ENCODE measurements at places on chromosomes 3 and 15. TPM values are rescaled to one million over a fixed set of nuclear protein-coding genes. Genes with fewer than 3 reads are reported as not detected.
A peak's percentile ranks its signal among the peaks of the same experiment; 100 is the strongest.

DNA sequence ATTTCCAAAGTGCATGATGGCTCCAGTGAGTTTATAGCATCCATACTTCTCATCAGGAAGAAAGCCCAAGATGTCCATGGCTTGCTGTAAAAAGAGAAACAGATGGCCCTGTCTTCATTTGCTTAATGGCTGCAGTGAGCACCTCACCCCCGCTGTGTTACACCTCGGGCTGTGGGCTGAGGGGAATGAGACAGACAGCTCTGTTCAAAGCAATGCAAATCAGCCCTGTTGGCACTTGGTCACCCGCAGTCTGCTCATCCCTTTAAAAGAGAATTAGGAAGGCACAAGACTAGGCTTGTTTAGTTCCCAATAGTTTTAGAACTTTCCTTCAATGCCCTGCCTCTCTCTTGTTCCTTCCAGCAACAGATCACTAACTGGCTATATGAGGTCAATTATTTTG lies 25.2 kb downstream of the MYH15 start:
- no peak for DNase-seq

DNA sequence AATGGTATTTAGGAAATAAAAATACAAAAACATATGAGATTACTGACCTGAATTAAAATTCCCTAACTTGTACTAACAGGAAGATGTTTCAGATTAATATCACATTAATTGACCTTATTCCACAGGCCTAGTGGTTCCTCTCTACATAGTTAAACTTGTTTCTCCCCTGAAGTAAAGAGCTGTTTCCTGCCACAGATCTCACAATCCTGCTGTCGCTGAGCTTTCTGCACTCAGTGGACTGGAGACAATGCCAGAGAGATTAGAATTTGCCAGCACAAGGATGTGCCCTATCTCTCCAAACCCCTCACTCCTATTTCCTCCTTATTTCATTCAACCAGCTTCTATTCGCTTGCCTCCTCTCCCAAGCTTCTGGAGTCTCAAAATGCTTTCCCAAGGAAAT lies 130.6 kb downstream of the CTNNB1 start:
- DNase-seq = no peak

DNA sequence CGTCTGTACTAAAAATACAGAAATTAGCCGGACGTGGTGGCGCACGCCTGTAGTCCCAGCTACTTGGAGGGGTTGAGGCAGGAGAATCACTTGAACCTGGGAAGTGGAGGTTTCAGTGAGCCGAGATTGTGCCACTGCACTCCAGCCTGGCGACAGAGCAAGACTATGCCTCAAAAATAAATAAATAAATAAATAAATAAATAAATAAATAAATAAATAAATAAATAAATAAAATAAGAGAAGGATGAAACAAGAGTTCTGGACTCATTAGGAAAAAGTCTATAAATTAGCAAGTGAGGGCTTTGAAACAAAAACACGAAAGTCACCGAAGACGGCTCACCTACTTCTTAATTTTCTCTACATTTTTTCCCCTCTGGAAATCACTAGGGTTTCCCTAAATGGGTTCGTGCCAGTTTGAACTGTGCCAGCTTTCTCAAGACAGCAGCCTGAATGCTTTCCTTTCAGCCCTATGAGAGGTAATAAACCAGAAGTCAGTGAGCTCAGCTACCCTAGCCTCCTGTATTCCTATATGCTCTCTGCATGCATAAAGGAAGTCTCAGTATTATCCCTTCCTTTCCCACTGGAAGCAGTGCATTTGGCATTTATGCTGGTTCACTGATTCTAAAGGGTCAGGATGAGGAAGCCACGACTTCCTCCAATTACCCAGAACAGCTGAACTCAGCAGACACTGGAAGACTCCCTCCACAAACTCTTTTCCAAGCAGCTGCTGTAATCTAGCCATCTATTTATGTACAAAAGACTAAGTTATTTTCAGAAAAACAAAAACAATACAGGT lies 266.9 kb downstream of the ZBBX start:
- no peak for DNase-seq

- DNase-seq = no peak
Measured at GRCh38 chr3:196519718-196520082, 4.6 kb upstream of the SMCO1 start.

DNA sequence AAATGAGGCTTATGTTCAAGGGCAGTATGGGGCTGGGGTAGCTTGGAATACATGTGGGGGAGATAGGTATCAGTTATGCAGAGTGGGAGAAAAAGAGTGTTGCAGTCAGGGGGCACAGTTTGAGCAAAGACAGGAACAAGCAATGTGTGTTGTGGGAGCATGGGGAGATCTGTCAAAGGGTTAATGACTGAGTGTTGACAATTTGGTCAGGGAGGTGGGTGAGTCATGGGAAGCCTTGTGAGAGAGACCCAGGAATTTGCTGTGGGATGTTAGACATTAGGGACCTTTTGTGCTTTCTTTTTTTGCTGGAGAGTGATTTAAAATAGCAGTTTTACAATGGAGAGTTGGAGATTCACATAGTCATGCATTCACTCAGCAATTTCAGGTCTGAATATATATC lies 221.6 kb upstream of the NR2E3 start:
- DNase-seq = no peak

Gene SPINT1
- 7.4 TPM for total RNA-seq

- DNase-seq = no peak
Measured at GRCh38 chr3:31448882-31449243, 83.9 kb upstream of the STT3B start.

- DNase-seq = no peak
Measured at GRCh38 chr15:43498990-43499389, 6.0 kb upstream of the TP53BP1 start.

DNA sequence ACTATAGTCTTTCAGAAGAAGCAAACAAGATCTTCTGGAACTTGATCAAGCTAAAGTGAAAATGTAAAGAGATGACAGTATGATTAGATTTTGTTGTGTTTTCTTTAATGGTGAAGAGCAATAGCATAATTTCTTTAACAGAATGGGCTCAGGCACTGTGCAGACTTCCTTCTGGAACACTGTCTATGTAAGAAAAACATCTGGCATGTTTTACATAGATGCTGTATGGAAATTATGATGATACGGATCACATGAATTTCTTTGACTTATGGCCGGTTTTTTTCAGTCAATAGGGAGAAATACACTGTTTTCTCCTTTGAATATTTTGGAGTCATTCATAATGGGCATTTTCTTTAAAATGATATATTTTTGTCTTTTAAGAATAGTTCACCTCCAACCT lies 42.6 kb downstream of the PHLDB2 start:
- DNase-seq = no peak

GRCh38 chr3:193241716-193242115 lies 694 bp downstream of the PLAAT1 start:
- no peak for DNase-seq

DNA sequence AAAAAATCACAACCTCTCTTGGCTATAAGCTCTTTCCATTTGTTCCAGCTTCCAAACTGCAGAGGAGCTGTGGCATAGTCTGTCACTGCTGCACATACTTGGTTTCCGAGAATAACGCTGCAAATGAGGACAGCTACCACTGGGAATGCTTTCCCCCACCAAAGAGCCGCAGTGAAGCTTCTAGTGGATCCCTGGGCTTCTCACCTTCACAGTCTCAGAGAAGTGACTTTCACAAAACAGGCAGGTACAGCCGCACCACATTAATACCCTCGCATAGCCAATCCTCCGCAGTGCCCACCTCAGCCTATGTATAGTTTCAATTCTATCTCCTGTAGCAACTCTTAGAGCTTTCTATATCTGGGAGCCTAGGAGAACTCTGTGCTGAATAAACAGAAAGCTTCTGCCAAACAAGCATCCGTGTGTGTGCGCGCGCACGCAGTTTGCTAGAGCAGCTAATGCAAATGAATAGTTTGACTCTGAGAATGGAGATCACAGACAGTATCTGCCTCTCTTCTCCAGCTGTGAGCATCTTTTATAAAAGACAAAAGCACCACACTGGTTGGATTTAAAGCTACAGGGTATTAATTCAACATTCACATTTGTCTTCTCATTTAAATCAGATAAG lies 81.9 kb upstream of the PLXND1 start:
- peak; percentile 82 for DNase-seq

DNA sequence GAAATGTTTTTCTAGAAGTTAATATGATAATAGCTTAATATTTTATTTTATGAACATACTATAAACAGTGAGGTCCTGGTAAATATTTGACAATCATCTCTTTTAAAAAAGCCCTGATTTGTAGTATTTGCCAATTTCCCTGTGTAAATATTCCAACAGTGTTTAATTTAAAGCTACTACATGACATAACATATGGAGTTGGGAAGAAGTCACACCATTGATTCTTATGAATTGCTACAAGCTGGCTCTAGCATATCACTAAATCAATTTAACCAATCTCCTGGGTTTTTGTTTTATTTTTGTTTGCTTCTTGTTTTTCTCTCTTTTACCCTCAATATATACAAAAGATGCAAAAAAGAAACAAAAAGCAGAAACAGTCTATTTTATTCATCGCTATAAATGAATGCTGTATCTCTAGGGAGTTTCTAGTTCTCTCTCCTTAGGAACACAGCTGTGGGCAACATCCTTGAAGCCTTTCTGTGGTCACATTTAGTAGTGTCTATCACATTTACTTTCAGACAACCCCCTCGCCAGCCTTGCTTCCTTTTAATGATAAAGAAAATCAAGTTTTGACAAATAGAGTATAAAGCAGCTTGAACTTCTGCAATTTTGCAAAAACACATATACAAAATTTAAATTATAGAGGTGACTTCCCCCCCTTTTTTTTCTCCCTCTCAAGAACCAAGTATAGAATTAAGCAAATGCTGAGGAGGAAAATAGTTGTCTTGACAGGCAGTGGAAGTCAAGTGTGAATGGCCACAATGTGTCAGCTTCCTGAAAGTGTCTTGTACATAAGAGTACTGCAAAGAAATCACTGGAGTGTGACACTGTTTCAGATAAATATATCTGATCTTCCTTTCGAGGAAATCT lies 21.4 kb downstream of the CCR1 start:
- DNase-seq = no peak

GRCh38 chr3:77462951-77463350 lies 423.1 kb downstream of the ROBO2 start:
- no peak for DNase-seq

- no peak for DNase-seq
Measured at GRCh38 chr3:16496408-16497222, 16.9 kb downstream of the RFTN1 start.

DNA sequence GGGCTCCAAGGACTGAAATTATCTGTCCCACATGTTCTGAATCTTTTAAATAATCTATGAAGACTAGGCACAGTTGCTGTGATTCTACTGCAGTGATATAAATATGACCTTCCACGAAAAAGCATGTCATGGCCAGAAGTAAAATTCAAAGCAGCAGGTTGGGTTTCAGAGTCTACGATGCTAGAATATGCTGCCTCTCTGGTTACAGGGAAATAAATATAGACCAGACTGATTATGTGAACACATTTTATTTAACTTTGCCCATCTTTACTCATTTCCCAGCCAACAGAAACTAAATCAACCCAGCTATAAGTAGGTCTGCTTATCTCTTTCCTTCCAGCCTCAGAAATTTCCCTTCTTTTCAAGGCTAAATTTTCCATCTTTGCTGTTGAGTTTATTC lies 19.9 kb upstream of the TM6SF1 start:
- no peak for DNase-seq

Gene SH2D7
- total RNA-seq = not detected

GRCh38 chr3:28036599-28037575 lies 204.5 kb upstream of the CMC1 start:
- DNase-seq = no peak

DNA sequence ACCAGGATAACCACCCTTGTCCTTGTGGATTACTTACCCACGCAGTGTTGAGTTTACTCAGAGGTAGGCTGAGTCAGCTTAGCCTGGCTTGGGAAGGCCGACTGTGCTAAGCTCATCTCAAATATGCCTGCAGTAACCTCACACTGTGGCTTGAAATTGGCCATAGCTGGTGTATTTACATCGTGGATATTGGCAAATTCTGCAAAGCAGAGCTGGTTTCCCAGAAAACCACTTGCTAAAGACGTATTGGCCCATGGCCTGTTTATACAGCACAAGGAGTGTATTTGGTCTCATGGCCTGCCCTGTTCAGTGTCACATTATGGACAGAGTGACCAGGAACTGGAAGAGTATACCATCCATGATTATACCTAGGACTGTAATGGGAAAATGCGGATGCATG lies 170.5 kb upstream of the UBE3A start:
- no peak for DNase-seq

GRCh38 chr3:105656651-105657504 lies 211.9 kb downstream of the CBLB start:
- no peak for DNase-seq

Gene CTXND1
- 0.05 TPM for total RNA-seq

GRCh38 chr3:107837895-107838612 lies 252.8 kb downstream of the CD47 start:
- no peak for DNase-seq

Gene ARRDC4
- total RNA-seq = 13.2 TPM

GRCh38 chr15:60924916-60925397 lies 304.1 kb downstream of the RORA start:
- DNase-seq = no peak

GRCh38 chr15:98381446-98381845 lies 266.9 kb upstream of the IGF1R start:
- no peak for DNase-seq

DNA sequence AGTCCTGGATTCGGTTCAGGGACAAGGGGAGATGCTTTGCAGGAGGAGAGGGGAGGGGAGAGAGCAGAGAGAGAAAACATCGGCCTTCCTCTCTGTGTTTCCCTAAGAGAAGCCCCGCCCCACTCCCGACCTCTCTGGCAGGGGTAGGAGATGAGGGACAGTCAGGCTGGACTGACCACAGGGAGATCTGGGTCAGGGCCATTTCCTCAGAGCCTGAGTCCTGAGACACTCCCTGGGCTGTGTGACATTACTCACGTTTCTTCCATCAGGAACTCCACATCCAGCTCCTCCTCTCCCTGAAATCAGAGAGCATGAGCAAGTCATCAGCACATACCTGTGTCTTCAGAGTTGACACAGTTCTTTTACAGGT lies 9.1 kb downstream of the PLA2G4D start:
- no peak for DNase-seq

Gene ECE2
- total RNA-seq = not detected

Gene RARB
- 8.9 TPM for total RNA-seq

GRCh38 chr15:41323611-41324010 lies 8.8 kb downstream of the OIP5 start:
- no peak for DNase-seq

GRCh38 chr3:65173841-65174240 lies 486.0 kb upstream of the ADAMTS9 start:
- no peak for DNase-seq

GRCh38 chr3:140599009-140599408 lies 78.9 kb upstream of the TRIM42 start:
- no peak for DNase-seq

DNA sequence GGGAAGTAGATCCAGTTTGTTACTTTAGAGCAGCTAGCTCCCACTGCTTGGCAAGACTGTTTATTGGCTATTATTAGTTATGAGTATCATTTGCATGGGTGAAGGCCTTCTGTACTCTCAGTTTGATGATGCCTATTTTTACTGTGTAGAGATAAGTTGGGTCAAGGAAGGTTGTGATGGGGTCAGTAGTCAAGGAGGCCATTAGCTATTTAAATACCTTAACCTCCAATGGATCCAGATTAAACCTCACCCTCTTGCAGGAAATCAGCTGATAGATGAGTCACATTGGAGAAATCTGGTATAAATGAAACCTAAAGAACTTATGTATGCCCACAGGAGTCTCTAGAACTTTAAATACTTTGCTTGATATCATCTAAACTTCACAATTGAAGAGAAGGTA lies 45.0 kb downstream of the THBS1 start:
- DNase-seq = no peak

Gene ANKRD63
- not detected for total RNA-seq

Gene MAPKBP1
- 38.9 TPM for total RNA-seq

Gene SLC12A6
- total RNA-seq = 12.3 TPM

Gene TWF2
- total RNA-seq = 39.6 TPM

Gene CKMT1B
- total RNA-seq = not detected

Gene CCK
- total RNA-seq = not detected

Gene SOX14
- not detected for total RNA-seq

Data from ovary (tissue), 10 donors.